GM12892 (cell line): ENCODE measurements at places on chromosomes 5 and 9.

- DNase-seq = no peak
Measured at GRCh38 chr9:73022353-73022752, 69.5 kb upstream of the ALDH1A1 start.

GRCh38 chr9:95468791-95469190 is 48.0 kb downstream of the PTCH1 start:
- no peak for DNase-seq

GRCh38 chr5:77767301-77767700 is 8.8 kb downstream of the TBCA start:
- no peak for DNase-seq

GRCh38 chr5:167244583-167244982 is 1046.9 kb upstream of the WWC1 start:
- no peak for DNase-seq

- no peak for DNase-seq
Measured at GRCh38 chr5:115573133-115573532, 28.6 kb upstream of the FEM1C start.

- no peak for DNase-seq
Measured at GRCh38 chr5:10736354-10736753, 24.7 kb downstream of the DAP start.

GRCh38 chr5:53256746-53257145 is 147.2 kb upstream of the MOCS2 start:
- no peak for DNase-seq

- no peak for DNase-seq
Measured at GRCh38 chr9:80242022-80242421, 670.3 kb downstream of the TLE4 start.

GRCh38 chr5:160071516-160071915 is 47.7 kb downstream of the PWWP2A start:
- DNase-seq = no peak

- DNase-seq = no peak
Measured at GRCh38 chr9:138022756-138023393, 145.3 kb downstream of the CACNA1B start.

GRCh38 chr5:150000990-150001659 is 586 bp downstream of the HMGXB3 start:
- no peak for DNase-seq

DNA sequence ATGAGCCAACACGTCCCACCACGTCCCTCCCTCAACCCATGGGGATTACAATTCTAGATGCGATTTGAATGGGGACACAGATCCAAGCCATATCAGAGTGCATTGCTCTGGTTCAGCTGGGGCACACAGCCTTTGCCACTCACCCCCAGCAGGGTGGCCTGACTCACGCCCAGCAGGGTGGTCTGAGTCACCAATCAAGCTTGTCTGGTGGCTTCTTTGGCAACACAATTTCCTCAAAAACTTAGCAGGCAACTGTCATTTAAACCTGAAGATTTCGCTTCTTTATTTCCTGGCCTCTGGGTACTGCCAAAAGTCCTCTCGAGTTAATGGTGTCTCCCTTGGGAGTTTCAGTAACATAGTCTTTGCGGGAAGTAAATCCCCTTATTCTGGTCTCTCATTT is 16.3 kb upstream of the SEMA5A start:
- no peak for DNase-seq

- DNase-seq = no peak
Measured at GRCh38 chr9:87063871-87064270, 116.6 kb upstream of the GAS1 start.

DNA sequence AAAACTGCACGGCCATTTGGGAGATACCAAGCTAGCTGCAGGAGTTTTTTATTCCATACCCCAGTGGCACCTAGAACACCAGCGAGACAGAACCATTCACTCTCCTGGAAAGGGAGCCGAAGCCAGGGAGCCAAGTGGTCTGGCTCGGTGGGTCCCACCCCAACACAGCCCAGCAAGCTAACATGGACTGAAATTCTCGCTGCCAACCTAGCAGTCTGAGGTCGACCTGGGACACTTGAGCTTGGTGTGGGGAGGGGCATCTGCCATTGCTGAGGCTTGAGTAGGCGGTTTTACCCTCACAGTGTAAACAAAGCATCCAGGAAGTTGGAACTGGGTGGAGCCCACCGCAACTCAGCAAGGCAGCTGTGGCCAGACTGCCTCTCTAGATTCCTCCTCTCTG is 108.9 kb upstream of the CHD1 start:
- no peak for DNase-seq

DNA sequence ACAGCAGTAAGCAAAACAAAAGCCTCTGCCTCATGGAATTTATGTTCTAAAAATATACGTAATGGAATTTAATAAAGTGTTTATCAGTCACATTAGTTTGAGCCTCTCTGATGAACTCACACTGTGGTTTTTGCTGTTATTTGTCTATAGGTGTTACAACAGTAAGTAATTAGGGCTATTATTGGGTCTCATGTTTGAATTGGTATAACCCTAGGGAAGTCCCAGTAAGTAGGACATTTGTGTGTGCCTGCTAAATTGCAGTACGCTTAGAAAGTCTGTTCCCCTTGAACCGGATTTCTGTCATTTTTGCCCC is 197.6 kb downstream of the NR3C1 start:
- DNase-seq = no peak

- no peak for DNase-seq
Measured at GRCh38 chr9:92664394-92665152, 5.4 kb downstream of the IPPK start.
